ENCODE measurements at places on chromosomes 6 and 20. TPM values are rescaled to one million over a fixed set of nuclear protein-coding genes. Genes with fewer than 3 reads are reported as not detected.

Gene CCM2L
- 0.35 TPM for polyA plus RNA-seq

Gene SLC22A16
- polyA plus RNA-seq, result not detected

Gene IRF4
- polyA plus RNA-seq, result 0.25 TPM

Gene FIG4
- 22.0 TPM for polyA plus RNA-seq

Gene UBD
- polyA plus RNA-seq, result not detected

Gene COL12A1
- 0.59 TPM for polyA plus RNA-seq

Gene VGLL2
- not detected for polyA plus RNA-seq

Gene ELOVL2
- polyA plus RNA-seq, result 0.12 TPM

Gene GJA10
- polyA plus RNA-seq, result not detected

Gene SSTR4
- polyA plus RNA-seq, result not detected

Gene CYP39A1
- polyA plus RNA-seq, result 3.4 TPM

DNA sequence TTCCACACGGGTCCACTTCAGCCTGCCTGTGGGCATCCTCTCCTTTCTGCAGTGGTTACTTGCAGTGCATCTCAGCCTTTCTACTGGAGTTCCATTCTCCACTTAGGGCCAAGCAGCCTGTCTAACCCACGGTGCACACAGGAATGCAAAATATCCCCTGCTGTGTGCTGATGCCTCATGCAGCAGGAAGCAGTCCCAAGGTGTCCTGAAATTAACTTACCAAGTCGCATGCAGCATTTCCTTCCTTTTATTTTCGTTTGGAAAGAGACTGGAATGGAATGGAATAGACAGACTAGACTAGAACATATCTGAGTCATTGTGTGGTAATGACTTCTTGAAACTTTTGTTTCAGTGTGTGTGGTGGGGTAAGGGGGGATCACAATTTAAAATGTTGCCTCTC, 25.9 kb upstream of the FOXQ1 start:
- DNase-seq, result no peak

GRCh38 chr6:56541741-56542360, 100.8 kb downstream of the DST start:
- DNase-seq, result no peak

DNA sequence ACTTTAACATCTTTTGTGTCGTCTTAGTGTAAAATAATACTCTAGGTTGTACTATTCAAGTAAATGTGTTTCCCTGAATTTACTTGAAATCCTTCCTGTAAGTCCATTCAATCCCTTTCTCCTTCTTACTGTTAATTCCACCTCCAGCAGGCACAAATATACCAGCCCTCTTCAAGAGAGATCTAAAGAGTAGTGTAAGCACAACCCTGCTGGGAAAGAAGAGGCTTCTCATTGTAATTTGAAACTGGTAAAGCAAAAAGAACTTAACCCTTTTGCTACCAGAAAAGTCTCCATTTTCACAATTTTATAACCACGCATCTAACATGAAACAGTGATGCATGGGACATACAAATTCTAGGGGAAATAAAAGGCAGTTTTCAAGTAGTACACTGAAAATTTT, at the start of gene BMP5:
Gene BMP5, minus strand, starts transcription at position 191 of the 400 bp plus-strand sequence. CDS start 725 bp downstream, outside the sequence.
- DNase-seq, result no peak

- peak; percentile 48 for DNase-seq
Observed at GRCh38 chr6:41578217-41579087, 32.3 kb downstream of the FOXP4 start.

DNA sequence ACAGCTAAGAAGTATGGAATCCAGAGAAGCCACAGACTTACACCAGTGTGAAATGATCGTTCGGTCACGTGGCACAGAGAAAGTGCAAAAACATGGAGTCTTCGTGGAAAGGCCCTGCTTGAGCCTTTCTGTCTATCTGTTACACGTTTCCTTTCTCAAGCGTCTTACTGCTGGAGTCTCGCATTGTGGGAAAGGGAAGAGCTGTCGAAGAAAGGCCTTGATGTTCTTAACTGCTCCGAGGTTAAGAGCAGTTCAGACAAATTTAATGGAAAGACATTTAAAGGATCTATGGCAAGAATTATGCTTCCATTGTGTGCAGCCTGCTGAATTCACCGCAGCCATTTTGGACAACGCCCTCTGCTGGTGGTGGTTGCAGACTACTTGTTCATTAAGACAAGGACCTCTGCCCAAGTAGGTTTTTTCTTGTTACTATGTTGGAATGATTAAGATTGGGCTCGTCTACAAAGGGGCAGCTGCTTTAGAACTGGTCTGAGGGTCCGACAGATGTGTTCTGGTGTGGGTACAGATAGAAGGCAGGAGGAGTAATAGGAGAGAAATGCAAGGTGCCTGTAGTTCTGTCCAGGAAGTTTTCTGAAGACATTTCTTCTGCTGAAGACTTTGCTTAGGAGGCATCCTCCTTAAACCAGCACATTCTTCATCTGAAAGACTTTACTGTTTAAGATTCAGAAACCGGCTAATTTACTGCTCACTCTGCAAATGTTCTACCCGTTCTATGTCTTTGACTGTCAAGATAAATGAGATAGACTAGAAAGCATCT, 24.7 kb upstream of the CCN6 start:
- peak; percentile 76 for DNase-seq

DNA sequence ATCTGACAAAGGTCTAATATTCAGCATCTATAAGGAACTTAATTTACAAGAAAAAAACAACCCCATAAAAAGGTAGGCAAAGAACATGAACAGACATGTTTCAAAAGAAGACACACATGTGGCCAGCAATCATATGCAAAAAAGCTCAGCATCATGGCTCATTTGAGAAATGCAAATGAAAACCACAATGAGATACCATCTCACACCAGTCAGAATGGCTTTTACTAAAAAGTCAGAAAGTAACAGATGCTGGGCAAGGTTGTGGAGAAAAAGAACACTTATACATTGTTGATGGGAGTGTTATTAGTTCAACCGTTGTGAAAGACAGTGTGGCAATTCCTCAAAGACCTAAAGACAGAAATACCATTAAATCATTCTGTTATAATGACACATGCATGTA, 289.9 kb upstream of the MMS22L start:
- DNase-seq, result no peak

DNA sequence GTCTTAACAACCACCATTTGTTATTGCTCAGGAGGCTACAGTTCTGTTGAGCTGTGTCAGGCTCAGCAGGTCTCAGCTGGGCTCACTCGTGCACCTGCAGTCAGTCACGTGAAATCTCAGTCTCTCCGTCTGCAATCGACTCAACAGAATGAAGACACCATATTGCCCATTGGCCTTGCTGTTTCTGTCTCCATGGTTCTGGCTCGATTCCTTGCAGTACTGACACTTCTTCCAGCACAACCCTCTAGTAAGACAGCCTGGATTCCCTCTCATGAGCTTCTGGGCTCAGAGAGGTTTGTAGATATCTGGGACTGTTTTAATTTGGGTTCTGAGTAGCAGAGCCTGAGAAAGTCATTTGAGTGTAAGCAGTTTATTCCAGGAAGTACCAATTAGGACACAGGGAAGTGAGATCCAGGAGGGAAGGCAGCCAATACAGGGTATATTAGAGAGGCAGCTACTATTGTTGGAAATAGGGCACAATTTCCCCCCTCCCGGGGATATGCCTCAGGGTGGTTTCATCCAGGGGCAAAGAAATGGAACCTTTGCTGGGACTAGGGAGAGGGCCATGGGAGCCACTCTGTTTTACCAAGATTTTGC, 87.4 kb upstream of the RALGAPA2 start:
- no peak for DNase-seq

GRCh38 chr20:41984031-41984430, 365.9 kb upstream of the CHD6 start:
- no peak for DNase-seq

GRCh38 chr6:3506751-3507383, 50.0 kb upstream of the SLC22A23 start:
- DNase-seq, result no peak

GRCh38 chr6:34919651-34920050, 30.6 kb downstream of the ANKS1A start:
- DNase-seq, result no peak

GRCh38 chr6:149963212-149963461, 606 bp upstream of the ULBP1 start:
- DNase-seq, result no peak

- DNase-seq, result no peak
Observed at GRCh38 chr6:105301756-105302616, 100.9 kb downstream of the PREP start.

GRCh38 chr20:16491294-16491905, 81.8 kb downstream of the KIF16B start:
- DNase-seq, result no peak

DNA sequence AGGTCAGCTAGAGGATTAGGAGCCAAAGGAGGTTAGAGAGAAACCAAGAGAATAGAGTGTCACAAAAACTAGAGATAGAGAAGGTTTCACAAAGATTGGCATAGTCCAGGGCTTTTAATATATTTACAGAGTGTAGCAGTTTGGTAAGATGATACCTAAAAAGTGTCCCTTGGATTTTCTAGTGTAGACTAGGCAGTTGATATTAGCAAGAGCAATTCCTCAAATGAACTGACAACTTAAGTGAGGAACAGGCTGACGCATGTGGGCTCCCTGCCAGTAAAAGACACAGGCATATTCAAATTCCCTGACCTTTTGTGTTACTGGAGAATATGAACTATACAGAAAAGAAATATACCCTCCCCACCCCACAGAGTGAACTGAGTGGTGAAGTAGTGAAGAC, 40.1 kb downstream of the VTA1 start:
- peak; percentile 67 for DNase-seq

GRCh38 chr6:144661116-144661806, 376.1 kb downstream of the UTRN start:
- DNase-seq, result no peak

- no peak for DNase-seq
Observed at GRCh38 chr6:22411376-22412105, 114.7 kb upstream of the PRL start.

GRCh38 chr6:111445861-111446267, 37.2 kb downstream of the REV3L start:
- DNase-seq, result no peak

DNA sequence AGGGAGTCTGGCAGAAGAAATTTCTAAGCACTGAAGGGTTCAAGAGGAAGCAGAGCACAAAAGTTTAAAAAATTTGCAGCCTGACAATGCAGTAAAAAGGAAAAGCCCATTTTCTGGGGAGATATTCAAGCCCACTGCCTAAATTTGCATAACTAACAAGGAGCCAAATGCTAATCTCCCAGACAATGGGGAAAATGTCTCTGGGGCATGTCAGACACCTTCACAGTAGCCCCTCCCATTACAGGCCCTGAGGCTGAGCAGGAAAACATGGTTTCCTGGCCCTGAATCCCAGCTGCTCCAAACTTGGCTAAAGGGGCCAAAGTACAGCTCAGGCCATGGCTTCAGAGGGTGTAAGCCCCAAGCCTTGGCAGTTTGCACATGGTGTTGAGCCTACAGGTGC, 908.5 kb upstream of the MANEA start:
- DNase-seq, result no peak

- DNase-seq, result no peak
Observed at GRCh38 chr6:33592595-33593413, 12.7 kb upstream of the BAK1 start.

DNA sequence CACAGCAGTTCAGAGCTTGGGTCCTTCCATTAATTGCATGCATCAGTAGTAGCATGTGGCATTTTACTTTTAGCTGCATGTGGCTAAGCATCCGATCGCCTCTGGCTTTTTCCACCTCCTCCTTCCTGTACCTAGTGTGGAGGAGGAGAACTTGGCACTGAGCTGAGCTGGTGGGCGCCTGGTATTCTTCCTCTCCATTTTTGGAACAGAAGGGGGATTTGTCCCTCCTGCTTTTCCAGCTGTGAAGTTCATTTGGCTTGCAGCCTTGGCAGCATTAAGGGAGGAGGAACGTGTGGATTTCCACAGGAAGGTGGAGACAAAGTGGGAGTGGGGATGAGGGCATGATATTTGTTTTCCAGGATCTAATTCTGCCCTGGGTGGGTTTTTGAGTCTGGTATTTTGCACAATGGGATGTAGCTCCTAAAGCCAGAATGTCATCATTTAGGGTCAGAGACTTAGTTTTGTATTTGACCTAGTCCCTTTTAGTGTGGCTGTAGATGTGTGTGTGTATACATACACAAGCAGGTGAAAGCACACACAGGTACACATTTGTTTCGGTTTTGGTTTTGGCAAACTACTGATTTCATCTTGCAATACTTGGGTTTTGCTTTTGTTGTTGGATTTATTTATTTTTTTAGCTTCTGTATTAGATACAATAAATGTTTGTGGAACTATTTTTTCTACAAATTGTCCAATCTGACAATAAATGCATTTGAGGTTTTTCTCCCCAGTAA, 90.0 kb downstream of the SASH1 start:
- peak; percentile 40 for DNase-seq

DNA sequence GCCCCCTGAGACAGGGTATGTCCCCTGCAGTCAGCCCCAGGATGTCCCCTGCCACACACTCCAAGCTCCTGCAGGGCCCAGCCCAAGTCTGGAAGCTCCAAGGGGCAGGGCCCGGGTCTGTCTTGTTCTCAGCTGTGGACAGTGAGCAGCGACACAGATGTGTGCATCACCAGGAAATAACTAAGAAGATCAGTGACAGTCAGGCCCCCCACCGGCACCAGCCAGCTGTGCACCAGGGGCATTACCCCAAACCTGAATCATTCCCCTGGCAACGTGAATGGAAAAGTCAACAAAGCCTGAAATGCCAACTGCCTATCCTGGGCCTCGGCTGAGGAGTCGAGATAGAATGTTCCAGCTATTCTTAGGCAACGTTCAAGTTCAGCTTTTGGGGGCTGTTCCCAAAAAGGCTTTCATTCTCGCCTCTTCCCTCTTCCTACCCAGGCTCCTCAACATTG, 105.0 kb downstream of the PREX1 start:
- no peak for DNase-seq

Data from cardiac muscle cell (in vitro differentiated cells and primary cell).